ENCODE measurements at places on chromosomes 11 and 22.
A peak's percentile ranks its signal among the peaks of the same experiment; 100 is the strongest.

- no peak for DNase-seq
These were observed 97.2 kb upstream of the FIBIN start for GRCh38 chr11:26896719-26897118.

- no peak for DNase-seq
These were observed 9.0 kb downstream of the MAPK8IP2 start for GRCh38 chr22:50609599-50609998.

DNA sequence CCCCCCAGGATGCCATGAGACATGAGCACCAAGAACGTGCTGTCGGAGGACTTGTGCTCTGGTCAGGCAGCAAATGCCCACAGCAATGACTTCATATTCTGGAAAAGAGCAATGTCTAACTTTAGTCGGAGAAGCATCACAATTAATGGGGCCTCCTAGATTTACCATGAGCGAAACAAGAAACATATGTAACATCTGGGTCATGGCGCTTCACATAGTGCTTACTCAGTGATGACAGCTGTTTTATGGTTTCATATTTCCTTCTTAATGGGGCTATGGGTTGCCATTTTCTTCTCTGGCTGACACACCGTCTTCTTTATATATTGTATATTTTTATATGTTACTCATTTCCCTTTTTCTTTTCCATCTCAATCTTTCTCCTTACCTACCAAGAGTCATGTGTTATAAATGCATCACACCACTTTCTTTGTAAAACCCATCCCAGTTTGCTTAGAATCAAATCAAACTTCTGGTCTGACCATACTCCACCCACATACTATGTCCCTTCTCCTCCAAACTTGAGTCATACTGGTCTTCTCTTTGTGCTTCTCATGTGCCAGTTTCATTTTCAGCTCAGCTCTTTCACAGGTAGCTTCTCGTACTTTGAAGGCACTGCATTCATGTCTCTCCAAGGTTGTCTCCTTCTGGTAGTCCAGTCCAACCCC is 9.4 kb upstream of the CASP12 start:
- DNase-seq, result no peak

DNA sequence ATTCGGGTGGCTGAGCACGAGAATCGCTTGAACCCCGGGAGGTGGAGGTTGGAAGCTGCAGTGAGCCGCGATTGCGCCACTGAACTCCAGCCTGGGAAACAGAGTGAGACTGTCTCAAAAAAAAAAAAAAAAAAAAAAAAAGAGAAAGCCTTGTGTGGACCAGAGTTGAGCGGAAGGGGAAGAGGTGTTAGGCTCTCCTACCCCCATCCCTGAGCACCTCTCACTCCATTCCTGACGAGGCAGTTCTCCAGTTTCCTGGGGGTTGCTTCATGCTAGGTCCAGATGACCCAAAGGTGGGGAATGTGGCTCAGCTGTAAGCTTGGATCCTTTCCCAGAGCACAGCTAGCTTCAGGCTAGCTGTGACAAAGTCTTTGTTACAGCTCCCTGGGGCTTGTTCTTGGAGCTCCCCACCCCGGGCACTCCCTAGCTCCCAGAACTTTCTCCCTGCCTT is 8.8 kb upstream of the DNAL4 start:
- peak; percentile 82 for DNase-seq

- DNase-seq, result no peak
These were observed 8.8 kb downstream of the WNT7B start for GRCh38 chr22:45968003-45968650.

DNA sequence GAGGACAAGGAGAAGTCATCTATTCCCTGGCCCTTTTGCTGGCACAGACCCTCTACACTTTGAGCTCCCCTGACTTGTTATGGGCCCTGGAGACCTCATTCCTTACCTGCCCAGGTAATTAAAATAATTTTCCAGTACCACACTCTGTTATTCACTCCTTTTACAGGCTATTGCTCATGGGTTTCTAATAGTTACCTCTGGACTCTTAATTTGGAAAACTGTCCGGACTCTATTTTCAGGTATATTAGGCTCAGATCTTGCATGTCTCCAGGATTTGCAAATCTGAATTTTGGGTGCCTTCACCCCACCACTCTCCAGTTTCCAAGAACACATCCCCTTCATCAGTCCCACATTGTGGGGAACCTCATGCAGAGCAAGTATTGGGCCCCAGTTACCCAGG is 186.8 kb upstream of the SESN3 start:
- DNase-seq, result no peak

- no peak for DNase-seq
These were observed 23.7 kb downstream of the WBP2NL start for GRCh38 chr22:42022162-42022847.

GRCh38 chr11:17379383-17380180 is 8.9 kb downstream of the KCNJ11 start:
- no peak for DNase-seq

DNA sequence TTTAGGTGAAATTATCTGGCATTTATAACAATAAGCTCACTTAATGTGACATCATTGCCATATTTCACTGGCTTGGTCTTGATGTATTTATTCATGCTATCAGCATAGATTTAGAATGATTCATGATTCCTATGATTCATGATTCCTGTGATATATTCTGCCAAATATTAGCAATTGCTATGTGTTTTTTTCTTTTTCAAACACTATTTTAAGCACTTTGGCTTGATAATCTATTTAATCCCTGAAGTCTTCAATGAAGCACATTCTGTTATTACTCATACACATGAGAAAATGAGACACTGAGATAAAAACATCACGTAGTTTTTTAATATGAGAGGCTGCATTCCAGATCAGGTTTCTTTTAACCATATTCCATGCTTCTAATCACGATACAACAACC is 78.5 kb downstream of the LUZP2 start:
- peak; percentile 75 for DNase-seq

- DNase-seq, result no peak
These were observed 5.1 kb upstream of the MYRF start for GRCh38 chr11:61747192-61747966.

DNA sequence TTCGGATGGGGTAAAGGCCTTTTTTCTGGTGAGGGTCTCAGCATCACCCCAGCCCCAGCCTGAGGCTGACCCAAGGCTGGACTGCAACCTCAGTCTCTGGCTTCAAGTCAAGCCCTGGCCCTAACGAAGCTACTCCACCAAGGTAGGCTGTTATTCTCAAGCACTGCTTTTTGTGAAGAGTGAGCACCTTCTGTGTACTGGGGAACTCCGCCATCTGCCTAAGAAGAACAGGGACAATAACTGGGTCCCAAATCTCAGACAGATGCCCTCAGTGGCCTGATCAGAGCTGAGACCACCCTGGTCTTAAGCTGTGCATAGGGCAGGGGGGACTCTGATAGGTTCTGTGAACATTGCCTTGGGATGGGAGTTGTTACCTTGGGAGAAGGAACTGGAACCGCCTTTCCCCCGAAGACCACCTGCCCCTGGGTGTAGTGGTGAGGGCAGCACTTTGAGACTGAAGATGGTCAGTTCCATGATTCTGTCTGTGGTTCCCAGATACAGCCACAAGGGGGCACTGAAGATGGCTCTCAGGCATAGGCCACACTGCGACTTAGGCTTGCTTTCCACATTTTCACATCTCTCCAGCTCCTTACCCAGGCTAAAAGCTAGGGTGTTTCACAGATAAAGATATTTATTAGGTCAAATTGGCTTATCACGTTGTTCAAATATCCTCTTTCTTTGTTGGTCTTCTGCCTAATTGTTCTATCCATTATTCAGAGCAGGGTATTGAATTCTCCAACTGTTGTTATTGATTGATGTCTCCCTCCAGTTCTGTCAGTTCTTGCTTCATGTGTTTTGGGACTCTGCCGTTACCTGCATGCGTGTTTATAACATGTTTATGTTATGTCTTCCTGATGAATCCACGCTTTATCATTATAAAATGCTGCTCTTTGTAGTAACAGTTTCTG is 11.8 kb upstream of the UVRAG start:
- no peak for DNase-seq

GRCh38 chr11:75041263-75041662 is 52.5 kb downstream of the NEU3 start:
- no peak for DNase-seq

DNA sequence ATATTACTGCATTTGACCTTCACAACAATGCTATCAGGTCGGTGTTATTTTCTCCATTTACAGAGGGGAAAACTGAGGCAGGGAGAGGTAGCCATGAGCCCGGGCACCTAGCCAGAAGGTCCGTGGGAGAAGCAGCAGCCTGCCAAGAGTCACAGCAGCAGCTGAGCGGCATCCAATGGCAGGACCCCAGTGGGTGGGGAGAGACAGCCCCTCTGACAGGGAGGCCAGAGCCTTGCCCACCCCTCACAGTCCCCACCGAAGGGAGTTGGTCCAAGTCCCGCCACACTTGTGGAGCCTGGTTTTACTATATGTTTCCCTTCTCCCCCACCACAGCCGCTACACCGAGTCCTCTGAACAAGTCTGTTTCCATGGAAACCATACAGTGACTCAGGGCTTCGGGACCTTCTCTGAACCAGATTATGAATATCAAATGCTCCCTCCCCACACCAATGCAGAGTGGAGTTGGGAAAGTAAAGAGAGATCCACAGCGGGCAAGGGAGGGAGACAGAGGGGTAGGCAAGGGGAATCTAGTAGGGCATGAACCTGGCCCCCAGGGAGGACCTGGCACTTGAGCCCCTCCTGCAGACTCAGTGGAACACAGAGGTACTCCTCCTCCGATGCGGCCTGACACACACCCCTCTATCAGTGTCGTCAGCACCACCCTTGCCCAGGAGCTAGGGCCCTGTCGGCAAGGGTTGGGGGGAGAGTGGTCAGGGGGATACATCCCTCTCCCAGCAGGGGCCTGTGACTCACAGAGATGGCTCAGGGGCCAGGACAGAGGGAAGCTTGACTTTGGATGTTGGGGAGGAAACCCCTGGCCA is 2.5 kb downstream of the CHST1 start:
- peak; percentile 71 for DNase-seq

GRCh38 chr11:29623144-29623722 is 393.6 kb downstream of the KCNA4 start:
- no peak for DNase-seq

DNA sequence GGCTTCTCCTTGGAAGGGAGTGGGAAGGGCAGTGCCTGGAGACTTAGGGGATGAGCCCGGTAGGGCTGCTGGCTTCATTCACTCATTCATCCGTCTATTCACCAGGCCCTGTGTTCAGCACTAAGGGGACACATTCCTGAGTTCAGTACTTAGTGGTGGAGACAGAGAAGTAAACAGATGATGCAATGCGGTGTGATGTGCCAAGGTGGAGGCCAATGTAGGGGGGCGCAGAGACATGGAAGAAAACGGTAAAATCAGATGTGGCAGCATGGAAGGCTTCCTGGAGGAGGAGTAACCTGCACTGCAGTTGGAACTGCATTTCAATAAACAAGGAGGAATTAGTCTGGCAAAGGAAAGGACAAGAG is 21.3 kb downstream of the GRIK4 start:
- no peak for DNase-seq

GRCh38 chr22:36538529-36538928 is 9.6 kb upstream of the EIF3D start:
- DNase-seq, result no peak

- no peak for DNase-seq
These were observed 91.5 kb downstream of the CACNA1I start for GRCh38 chr22:39661842-39662685.

DNA sequence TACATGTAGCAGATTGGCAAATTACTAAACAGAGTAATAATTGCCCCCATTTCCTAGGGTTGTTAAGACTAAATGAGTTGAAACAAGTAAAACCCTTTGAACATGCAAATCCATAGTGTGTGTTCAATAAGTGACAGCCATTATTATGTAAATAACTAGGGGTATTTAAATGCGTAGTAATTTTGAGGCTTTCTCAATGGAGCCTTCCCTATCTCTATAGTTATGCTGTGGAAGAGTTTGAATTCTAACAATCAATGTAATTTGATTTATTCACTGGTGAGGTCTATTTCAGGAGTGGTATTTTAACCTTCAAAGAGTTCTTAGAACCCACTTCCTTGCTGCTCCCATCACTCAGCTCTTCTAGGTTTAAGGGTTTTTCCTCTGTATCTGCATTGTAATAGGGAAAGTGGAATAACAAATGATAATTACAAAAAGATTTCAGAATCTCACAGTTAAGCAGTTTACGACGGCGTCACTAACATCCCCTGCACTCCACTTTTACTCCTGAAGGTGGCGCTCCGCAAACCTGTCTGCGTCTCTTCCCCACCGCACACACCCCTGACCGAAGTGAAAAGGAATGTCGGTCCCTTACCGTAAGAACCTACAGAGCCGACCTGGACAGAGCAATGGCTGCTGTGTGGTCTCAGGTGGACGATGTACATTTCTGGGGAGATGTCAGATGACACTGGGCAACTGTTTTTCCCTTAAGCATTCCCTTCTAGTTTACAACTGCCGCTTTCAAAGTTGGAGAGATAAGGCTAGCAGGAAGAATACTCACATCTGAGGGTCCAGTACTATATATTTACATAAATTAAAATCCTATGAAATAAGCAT is 80.8 kb downstream of the ZC3H12C start:
- no peak for DNase-seq

DNA sequence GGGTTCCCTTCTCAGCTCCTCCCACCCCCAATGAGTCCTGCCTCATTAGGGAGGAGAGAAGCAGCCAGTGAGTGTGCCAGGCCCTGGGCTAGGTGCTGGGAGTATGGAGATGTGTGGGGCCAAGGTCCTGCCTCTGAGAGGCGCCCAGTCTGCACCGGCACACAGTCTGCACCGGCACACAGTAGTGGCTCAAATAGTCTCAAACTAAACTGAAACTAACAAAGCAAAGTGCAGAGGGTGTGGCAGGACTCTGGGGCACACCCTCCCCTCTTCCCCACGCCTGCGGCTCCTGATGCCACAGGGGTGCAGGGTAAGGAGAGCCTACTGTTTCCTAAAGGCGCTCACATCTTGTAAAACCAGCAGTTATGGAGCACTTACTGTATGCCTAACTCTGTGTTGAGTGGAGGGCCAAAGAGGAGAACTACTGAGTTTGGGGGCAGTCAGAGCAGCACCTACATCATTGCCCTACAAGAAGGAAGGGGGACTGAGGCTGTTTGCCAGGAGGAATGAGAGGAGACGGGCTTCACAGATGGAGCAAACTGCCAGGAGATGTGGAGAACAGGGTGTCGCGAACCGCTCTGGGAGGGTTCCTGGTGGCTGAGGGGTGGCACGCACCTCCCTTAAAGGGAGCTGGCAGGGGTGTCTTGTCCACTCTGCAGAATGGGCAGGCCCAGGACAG is 939 bp upstream of the SH3BP1 start:
- DNase-seq, result no peak

GRCh38 chr11:107593951-107594350 is 3.0 kb downstream of the ELMOD1 start:
- no peak for DNase-seq

- no peak for DNase-seq
These were observed 28.4 kb downstream of the MMP13 start for GRCh38 chr11:102926961-102927623.

GRCh38 chr22:38955250-38955905 is 2.0 kb upstream of the APOBEC3A start:
- DNase-seq, result no peak

GRCh38 chr22:45842291-45842991 is 134.5 kb downstream of the WNT7B start:
- DNase-seq, result peak; percentile 50

All from non-pigmented ciliary epithelial cell (primary cell).